Hepatocyte (in vitro differentiated cells): ENCODE measurements at places on chromosomes 7 and 10. TPM values are rescaled to one million over a fixed set of nuclear protein-coding genes. Genes with fewer than 3 reads are reported as not detected.

The RPEL1 gene
- total RNA-seq, result 0.10 TPM in 1 of 2 replicates, not detected in the other

GRCh38 chr7:46205478-46205877, 284.4 kb upstream of the IGFBP3 start:
- no peaks in the 10 kb centered on the region for H3K27me3 ChIP-seq
- DNase-seq, result peak; percentile 60
- H3K27ac ChIP-seq, result peak overlapping the region; percentile 78
- H3K4me3 ChIP-seq, result no peak overlapping the region

GRCh38 chr7:139360948-139361307, 1.2 kb downstream of the LUC7L2 start:
- peak overlapping the region; percentile 37 for H3K4me3 ChIP-seq
- DNase-seq, result no peak
- peaks cover 11% of the 10 kb centered on the region for H3K4me1 ChIP-seq
- H3K27me3 ChIP-seq, result no peaks in the 10 kb centered on the region
- peak overlapping the region; percentile 100 for H3K27ac ChIP-seq
- no peaks in the 10 kb centered on the region for H3K36me3 ChIP-seq

- DNase-seq, result peak; percentile 81
- no peak overlapping the region for H3K27ac ChIP-seq
- no peaks in the 10 kb centered on the region for H3K27me3 ChIP-seq
Observed at GRCh38 chr10:69413221-69413865, 3.4 kb downstream of the TACR2 start.

The OPN4 gene
- total RNA-seq, result not detected in 2 replicates

- H3K4me3 ChIP-seq, result no peak overlapping the region
- H3K4me1 ChIP-seq, result peaks cover 20% of the 10 kb centered on the region
- H3K36me3 ChIP-seq, result no peaks in the 10 kb centered on the region
- H3K27ac ChIP-seq, result no peak overlapping the region
- H3K27me3 ChIP-seq, result no peaks in the 10 kb centered on the region
Observed at GRCh38 chr7:151432658-151433521, 7.1 kb downstream of the CRYGN start.

GRCh38 chr7:30968294-30968693, 4.5 kb downstream of the GHRHR start:
- no peak overlapping the region for H3K27ac ChIP-seq
- no peak overlapping the region for H3K4me3 ChIP-seq

The PRKCQ gene
- total RNA-seq, result 0.43 and 0.76 TPM in 2 replicates

DNA sequence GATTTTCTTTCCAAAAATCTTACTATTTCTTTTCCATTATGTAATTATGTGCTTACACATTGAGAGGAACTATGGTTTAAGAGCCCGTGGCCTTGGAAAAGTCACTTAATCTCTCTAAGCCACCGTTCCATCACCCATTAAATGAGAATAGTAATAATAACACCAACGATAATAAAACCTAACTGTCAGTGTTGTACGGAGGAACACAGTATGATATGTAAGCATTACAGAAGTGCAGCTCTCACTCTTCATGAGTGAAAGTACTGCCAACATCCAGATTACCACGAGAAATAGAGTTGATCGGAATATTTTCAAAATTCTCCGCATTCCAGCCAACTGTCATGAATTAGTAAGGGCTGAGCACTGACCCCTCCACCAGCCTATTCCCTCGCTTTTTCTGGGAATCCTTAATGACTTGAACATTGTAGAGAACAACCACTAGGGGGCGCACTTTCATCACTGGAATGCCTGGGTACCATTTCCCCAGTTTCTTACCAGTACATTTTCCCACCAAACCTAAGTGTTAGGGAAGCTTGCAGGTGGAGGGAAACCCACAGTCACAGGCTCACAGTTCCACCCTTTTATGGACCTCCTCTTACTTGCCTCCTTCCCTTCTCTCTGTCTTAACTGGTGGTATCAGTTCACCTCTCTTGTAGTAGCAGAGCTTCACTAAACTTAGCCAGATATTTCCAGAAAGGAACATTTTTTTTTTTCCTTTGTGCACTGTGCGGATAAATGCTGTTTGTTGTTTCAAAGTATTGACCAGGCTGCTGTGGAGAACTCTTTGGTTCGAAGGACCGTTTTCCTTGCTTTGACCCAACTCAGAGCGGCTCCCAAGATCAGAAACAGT, 27.8 kb downstream of the NKX2-3 start:
- no peak overlapping the region for H3K4me3 ChIP-seq
- H3K27me3 ChIP-seq, result peaks cover 12% of the 10 kb centered on the region
- no peaks in the 10 kb centered on the region for H3K4me1 ChIP-seq
- H3K36me3 ChIP-seq, result no peaks in the 10 kb centered on the region
- peak; percentile 83 for DNase-seq
- no peak overlapping the region for H3K27ac ChIP-seq

DNA sequence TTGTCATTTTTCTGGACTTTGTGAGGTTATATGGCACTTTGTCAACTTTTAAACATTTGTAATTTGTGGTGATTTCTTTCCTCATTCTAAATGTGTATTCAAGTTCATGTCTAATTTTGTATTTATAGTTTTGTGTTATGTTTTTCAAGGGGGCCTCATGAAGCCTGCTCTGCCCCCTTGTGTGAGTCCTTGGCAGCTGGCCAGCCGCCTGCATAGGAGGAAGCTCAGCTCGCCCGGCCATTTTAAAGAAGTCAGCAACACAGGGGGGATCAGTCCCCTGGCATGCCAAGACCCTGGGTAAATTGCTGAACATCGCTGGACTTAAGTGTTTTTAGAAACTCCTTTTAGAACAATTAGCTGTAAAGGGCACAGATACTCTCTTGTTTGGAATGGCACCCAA, 123.0 kb downstream of the ANLN start:
- no peaks in the 10 kb centered on the region for H3K27me3 ChIP-seq
- H3K36me3 ChIP-seq, result no peaks in the 10 kb centered on the region
- H3K4me3 ChIP-seq, result no peak overlapping the region
- H3K27ac ChIP-seq, result no peak overlapping the region

DNA sequence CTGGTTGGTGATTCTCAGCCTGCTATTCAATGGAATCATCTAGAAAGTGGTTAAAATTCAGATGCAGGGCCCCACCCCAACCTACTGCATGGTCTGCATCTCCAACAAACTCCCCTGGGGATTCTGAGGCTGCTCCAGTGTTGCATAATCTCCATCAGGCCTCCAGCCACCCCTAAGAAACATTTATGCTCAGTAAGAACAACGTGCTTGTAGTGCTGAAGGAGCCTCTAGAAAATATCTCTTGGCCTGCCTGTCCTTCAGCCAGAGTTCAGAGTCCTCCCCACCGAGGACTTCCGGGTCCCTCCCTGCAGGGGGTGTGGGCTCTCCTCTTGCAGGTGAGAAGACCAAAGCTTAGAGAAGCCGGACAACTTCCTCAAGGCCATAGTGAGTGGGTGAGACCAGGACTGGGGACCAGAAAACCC, 159.8 kb downstream of the SH3PXD2A start:
- DNase-seq, result no peak
- H3K4me3 ChIP-seq, result no peak overlapping the region
- H3K27me3 ChIP-seq, result peaks cover 9% of the 10 kb centered on the region
- H3K36me3 ChIP-seq, result no peaks in the 10 kb centered on the region
- H3K27ac ChIP-seq, result peak overlapping the region; percentile 23

The TCF7L2 gene
- total RNA-seq, result 14.8 and 18.7 TPM in 2 replicates

GRCh38 chr7:91288208-91288824, 24.1 kb downstream of the FZD1 start:
- no peaks in the 10 kb centered on the region for H3K36me3 ChIP-seq
- peaks cover 3% of the 10 kb centered on the region for H3K4me1 ChIP-seq
- H3K27ac ChIP-seq, result no peak overlapping the region
- no peak overlapping the region for H3K4me3 ChIP-seq
